ENCODE measurements at places on chromosomes 7 and 10.

DNA sequence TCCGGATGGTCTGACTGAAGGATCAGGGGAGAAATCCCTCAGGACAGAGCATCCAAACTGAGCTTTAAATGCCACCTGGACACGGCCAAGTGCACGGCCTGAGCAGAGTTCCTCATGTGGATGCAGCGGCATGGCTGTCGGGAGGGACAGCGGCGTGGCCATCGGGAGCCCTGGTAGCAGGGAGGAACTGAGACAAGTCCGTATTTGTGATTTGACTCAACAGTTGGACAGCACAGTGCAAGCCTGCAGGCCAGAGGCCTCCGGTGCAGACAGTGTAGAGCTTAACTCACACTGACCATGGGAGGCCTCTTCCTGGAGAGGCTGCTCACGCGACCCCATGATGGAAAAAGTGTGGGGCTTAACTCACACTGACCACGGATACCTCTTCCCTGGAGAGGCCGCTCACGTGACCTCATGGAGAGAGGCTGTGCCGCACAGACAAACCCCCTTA, 207.4 kb downstream of the DIP2C start:
- no peak for DNase-seq

- no peak for DNase-seq
Observed at GRCh38 chr7:150307129-150307528, 16.0 kb upstream of the LRRC61 start.

DNA sequence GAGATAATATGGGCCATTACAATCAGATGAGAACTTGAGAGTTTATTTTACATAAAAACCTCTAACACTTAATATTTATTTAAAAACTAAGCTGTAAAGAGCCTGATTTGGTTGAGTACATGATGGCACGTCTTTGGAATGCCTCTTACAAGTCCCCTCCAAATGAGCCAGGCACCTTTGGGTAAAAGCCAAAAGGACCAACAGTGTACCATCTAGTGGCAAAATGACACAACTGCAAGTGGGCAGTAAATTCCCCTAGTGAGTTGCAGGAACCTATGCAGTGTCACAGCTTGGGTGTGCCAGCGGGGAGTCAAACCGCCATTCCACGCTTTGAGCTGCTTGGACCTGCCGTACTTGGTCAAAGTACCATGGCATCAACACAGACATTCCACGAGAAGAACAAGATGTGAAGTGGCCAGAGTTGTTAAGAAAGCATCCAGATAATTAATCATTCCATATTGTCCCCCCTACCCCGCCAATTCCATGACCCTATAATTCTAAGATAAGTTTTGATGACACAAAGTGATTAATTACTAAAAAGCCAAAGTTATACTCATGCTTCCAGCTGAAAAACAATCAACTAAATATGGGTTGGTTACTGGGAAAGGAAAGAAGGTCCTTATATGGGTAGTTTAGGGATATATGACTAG, 115.2 kb downstream of the SORBS1 start:
- DNase-seq = no peak

- no peak for DNase-seq
Observed at GRCh38 chr7:85529831-85530230, 343.0 kb upstream of the SEMA3D start.

DNA sequence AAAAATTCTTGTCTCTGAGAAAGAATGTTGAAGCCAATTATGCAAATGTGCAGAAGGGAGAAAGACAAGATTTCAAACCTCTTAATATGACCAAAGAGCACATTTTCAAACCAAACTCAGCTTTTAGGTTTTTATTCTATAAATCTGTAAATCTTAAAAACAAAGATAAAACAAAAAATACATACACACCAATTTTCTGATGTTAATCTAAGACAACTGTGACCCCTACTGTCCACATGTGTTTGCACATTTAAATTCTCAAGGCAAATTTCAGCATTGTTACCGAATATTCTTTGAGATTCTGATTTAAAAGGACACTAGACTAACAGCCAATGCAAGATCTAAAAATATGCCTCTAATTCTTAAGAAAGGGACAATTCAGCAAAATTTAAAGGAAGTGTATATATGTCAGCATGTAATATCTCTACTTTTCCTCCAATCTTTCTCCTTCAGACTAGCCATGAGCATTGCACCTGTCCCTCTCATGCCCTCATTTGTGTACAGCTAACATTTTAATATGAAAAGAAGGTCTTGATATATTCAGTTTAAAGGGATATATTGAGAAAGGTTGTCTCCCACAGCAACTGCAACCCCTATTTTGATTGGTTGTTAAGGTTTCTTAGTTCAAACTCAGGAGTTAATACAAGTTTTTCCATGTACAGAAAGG, 417.9 kb downstream of the IPMK start:
- no peak for DNase-seq

- DNase-seq = no peak
Observed at GRCh38 chr7:11191574-11192220, 218.0 kb downstream of the PHF14 start.

- no peak for DNase-seq
Observed at GRCh38 chr10:6046773-6047611, 15.2 kb downstream of the IL2RA start.

DNA sequence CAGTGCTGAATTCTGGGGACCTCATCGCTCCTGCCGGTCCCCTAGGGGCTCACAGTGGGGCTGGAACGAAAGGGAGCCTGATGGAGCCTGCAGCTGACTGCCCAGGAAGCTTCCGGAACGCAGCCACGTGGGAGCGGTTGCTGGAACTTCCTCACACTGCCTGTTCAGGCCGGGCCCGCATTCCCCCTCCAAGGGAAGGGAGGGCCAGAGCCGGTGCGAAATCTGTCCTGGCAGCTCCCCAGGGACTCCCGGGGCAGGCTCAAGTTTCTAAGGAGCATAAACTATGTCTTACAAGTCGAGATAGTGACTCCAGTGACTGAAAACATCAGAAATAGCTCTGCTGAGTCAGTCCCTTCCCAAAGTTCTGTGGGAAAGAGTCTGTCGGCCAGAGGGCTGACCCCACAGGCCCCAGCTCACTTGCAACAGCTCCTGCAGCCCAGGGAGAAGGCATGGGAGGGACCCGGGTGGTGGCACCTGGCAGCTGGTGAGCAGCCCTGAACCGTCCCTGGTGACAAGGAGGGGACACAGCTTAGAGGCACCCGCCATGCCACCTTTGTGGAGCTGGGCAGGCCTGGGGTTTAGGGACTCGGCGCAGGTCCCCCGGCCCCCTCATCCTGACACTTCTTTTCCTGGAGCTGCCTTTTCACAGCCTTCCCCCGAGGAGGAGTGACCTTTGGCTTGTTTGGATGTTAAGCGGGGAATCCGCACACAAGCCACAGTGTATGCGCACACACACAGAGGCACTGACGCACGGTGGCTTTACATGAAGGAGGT, 47.6 kb downstream of the PDGFA start:
- no peak for DNase-seq

- no peak for DNase-seq
Observed at GRCh38 chr7:50160206-50160605, 67.2 kb upstream of the ZPBP start.

DNA sequence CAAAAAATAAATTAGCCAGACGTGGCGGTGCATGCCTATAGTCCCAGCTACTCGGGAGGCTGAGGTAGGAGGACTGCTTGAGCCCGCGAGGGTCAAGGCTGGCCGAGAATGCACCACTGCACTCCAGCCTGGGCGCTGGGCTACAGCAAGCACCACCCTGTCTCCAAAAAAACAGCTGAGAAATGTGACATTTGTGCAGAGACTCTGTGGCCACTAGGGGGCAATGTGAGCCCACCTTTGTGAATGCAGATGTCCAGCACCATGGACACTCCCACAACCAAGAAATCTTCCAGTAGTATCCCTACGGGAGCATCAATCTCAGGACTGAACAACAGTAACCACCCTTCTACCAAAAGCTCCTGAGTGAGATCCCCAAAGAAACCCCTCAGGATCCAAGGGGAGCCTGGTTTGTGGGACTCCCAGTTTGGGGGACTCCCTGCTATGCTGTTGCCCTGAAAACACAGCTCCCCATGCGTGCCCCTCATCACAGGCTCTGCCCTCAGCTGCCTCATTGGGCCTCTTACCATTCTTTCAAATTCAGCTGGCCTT, 6.2 kb upstream of the AHCYL2 start:
- peak; percentile 65 for DNase-seq

DNA sequence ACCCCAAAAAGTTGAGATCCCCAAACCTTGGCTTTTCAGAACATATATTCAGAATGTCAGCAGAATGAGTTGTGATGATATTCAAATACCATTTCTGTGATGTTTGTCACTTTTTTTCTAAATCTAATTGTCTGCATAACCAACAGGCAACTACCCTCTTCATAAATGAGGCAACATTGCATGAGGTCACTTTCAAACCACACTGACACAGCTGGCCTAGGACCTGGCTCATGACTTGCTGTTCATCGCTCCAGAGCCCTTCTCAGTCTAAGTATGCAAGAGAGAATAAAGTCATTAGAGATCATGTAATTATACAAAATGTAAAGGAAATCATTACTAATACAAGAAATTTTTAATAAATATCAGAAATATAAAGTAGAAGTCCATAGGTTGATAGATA, 681.9 kb downstream of the GRM8 start:
- no peak for DNase-seq

DNA sequence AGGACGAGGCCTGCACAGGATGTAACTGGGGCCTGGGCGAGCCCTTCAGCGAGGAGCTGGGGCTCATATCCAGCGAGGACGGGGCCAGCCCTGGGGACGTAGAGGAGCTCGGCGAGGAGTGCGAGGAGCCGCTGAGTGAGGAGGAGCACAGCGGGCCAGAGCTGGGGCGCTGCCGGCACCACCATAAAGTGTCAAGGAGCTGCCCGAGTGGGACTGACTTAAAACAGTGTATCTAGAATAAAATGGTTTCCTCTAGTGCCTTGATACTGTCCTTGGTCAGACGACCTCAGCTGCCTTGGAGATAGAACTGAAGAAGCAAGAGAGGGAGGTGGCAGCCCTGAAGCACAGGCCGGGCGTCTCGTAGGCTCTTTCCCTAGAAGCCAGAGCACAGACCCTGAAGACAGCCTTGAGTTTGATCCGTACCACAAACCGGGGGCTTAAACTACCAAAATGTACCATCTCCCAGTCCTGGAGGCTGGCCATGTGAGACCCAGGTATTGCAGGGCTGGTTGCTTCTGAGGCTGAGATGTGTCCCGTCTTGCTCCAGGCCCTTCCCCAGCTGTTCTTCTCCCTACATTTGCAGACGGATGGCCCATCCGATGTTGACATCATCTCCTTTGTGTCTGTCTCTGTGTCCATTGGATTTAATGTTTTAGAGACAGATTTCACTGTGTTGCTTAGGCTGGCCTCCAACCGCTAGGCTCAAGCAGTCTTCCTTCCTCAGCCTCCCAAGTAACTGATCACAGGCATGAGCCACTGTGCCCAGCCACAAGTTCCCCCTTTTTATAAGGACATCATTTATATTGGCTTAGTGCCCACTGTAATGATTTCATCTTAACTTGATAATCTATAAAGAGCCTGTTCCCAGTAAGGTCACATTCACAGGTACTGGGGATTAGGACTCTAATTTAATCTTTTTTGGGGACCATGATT, 35.8 kb downstream of the DNAJB6 start:
- no peak for DNase-seq

- no peak for DNase-seq
Observed at GRCh38 chr10:88129013-88129412, 265.6 kb downstream of the PTEN start.

- DNase-seq = no peak
Observed at GRCh38 chr10:3749600-3749999, 35.4 kb downstream of the KLF6 start.

GRCh38 chr7:144776447-144776846, 59.4 kb downstream of the TPK1 start:
- DNase-seq = no peak

- DNase-seq = peak; percentile 13
Observed at GRCh38 chr7:101362334-101363195, at the start of gene COL26A1. Gene COL26A1, plus strand, starts transcription at chr7:101362875. Its CDS starts 158 bp downstream, at chr7:101363033.

DNA sequence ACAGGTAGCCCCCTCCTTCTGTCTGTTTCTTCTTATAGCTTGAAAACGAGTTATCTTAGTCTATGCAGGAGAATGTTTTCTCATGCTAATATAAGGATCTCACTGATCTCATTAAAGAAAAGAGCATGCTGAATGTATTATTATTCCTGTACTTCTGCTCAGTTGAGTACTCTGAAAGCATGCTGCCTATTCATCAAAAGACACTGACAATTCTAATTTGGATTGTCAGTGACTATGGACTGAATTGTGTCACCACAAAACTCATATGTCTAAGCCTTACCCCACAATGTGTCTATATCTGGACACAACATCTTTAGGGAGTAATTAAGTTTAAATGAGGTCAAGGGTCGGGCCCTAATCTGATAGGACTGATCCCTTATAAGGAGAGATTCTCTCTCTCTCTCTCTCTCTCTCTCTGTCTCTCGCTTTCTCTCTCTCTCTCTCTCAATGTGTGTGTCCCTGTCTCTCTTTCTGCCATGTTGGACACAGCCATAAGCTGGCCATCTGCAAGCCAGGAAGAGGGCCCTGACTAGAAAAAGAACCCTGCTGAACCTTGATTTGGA, 98.4 kb downstream of the GNAT3 start:
- DNase-seq = no peak

All from stimulated activated CD4-positive, alpha-beta T cell treated with anti-CD3 and anti-CD28 coated beads, TNF-alpha, amount 100 ng/mL, for 4 hours (primary cell).